ENCODE measurements at places on chromosomes 16 and 17. TPM values are rescaled to one million over a fixed set of nuclear protein-coding genes. Genes with fewer than 3 reads are reported as not detected.

The RNF167 gene
- 14.2 TPM for total RNA-seq

The PRAC1 gene
- not detected for total RNA-seq

The JMJD8 gene
- 26.1 TPM for total RNA-seq

The MMP2 gene
- total RNA-seq: 1,958 TPM

The CA10 gene
- total RNA-seq: not detected

The KRTAP4-4 gene
- total RNA-seq: not detected

The FSCN2 gene
- 1.5 TPM for total RNA-seq

The GPS2 gene
- 34.6 TPM for total RNA-seq

The KRTAP4-6 gene
- not detected for total RNA-seq

The PROCA1 gene
- total RNA-seq: 1.7 TPM

The COPZ2 gene
- total RNA-seq: 65.5 TPM

All from uterine smooth muscle cell (primary cell).